K562 (cell line): ENCODE measurements at places on chromosomes 2 and 18.

GRCh38 chr18:79800371-79801180, 2.8 kb downstream of the KCNG2 start:
- H3K4me3 ChIP-seq: no peak overlapping the region
- no peak for DNase-seq
- no peak overlapping the region for H3K27ac ChIP-seq

GRCh38 chr18:31977270-31977872, 34.4 kb upstream of the TRAPPC8 start:
- no peak overlapping the region for H3K27ac ChIP-seq
- H3K4me1 ChIP-seq: no peaks in the 10 kb centered on the region
- no peaks in the 10 kb centered on the region for H3K27me3 ChIP-seq
- no peaks in the 10 kb centered on the region for H3K36me3 ChIP-seq
- no peak overlapping the region for H3K4me3 ChIP-seq
- DNase-seq: peak; percentile 60

- H3K36me3 ChIP-seq: no peaks in the 10 kb centered on the region
- no peaks in the 10 kb centered on the region for H3K4me1 ChIP-seq
- H3K27ac ChIP-seq: 0 out of 3 replicates have a peak within 1 kb of the TSS, but pooled peaks have one; percentile 49
- no peaks in the 10 kb centered on the region for H3K27me3 ChIP-seq
- peak within 1 kb of the TSS; percentile 54 for H3K4me3 ChIP-seq
Observed at GRCh38 chr2:238158509-238159070, at the start of gene ERFE. Gene ERFE (plus strand): TSS chr2:238158970. CDS start chr2:238159008, 38 bp downstream.

GRCh38 chr2:69298862-69299261, 88.2 kb downstream of the GFPT1 start:
- H3K4me1 ChIP-seq: no peaks in the 10 kb centered on the region; the same call in 1 of the 2 replicates
- no peak overlapping the region for H3K27ac ChIP-seq
- DNase-seq: no peak
- no peak overlapping the region for H3K4me3 ChIP-seq
- peaks cover 56% of the 10 kb centered on the region for H3K27me3 ChIP-seq

- DNase-seq: no peak
- no peak overlapping the region for H3K27ac ChIP-seq
- no peaks in the 10 kb centered on the region for H3K36me3 ChIP-seq
- no peaks in the 10 kb centered on the region; the same call in 2 of the 3 replicates for H3K4me1 ChIP-seq
Observed at GRCh38 chr2:11532416-11533055, 1.3 kb upstream of the GREB1 start.
